ENCODE measurements at places on chromosomes 6 and 20.

DNA sequence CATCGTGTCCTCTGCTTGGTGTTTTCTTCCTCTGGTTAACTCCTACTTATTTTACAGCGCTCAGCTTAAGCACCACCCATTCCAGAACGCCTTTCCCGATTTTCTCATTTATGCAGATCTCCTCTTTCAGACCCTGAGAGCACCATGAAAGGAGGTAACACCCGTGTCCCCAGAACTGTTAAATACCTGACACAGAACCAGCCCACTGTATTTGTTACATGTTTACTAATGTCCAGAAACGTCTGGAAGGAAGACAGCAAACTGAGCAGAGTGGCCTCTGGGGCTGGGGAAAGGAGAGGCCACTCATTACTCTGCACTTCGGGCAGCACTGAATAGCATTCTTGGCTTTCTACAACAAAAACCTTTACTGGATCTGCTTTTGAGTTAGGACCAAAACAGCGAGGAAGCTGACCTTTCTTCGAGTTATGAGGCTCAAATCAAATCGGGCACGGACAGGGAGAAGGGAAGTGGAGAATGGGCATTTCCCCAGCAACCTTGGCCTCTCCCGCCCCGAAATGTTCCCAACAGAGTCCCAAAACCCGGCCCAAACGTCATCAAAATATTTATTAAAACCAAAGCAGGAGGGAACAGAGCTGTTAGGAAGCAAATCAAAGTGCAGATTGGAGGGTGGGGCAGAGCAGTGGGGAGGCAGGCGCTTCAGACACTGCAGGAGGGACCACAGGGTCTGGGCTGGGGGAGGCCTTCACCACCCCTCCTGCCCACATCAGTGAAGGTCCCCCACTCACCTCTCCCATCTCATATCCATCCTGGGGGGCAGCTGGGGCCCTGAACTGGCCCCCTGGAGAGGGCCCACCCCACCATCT is 1.1 kb upstream of the NECAB3 start:
- DNase-seq, result no peak

GRCh38 chr20:52268184-52268749 is 76.7 kb upstream of the ZFP64 start:
- no peak for DNase-seq

- DNase-seq, result no peak
These were observed 3.4 kb downstream of the UBE3D start for GRCh38 chr6:83062225-83062624.

- no peak for DNase-seq
These were observed 246.7 kb downstream of the CD109 start for GRCh38 chr6:73942592-73943186.

DNA sequence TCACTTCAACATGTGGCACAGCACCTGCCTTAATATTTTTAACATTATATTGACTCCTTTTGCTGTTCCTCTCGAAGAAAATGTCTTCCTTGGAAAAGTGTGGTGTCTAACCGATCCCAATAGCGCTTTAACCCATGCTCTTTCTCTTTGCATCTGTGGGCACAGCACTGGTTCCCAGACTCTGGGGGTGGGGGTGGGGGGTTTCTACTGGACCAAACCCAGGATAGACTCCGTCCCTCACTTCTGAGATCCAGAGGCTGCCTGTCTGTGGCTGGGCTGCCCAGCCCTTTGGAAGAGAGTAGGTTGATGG is 3.9 kb upstream of the ZNF292 start:
- no peak for DNase-seq

GRCh38 chr6:109690373-109690736 is 647 bp downstream of the AK9 start:
- peak; percentile 43 for DNase-seq

DNA sequence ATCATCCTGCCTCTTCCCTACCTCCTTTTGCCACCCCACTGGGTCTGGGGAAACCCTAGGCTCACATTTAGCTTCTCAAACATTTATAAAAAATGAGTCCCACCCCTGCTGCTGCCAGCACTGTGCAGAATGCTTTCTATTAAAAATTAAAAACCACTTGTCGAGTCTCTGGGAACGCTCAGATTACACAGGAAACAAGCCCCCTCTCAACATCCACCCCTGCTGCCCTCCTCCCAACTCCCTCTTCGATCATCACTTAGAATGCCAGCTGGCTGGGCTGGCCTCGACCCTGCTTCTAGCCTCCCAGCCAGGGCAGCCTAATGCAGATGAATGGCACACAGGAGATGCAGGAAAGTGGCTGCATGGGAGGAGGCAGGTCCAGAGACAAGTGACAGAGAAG is 75.8 kb downstream of the CDH22 start:
- DNase-seq, result no peak

DNA sequence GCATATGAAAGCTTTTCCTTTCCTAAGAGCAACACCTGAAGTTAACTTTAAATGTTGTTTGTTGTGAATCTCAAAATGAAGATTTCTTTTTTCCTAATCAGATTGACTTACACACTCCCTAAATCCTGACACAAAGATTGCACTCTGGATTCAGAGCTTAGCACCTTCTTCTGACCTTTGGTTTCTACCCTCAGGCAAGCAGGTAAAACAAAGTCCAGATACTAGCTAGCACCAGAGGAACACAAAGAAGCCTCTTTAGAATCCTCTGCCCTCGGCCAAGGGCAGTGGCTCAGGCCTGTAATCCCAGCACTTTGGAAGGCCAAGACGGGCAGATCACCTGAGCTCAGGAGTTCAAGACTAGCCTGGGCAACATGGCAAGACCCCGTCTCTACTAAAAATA is 14.5 kb downstream of the SERAC1 start:
- DNase-seq, result no peak

DNA sequence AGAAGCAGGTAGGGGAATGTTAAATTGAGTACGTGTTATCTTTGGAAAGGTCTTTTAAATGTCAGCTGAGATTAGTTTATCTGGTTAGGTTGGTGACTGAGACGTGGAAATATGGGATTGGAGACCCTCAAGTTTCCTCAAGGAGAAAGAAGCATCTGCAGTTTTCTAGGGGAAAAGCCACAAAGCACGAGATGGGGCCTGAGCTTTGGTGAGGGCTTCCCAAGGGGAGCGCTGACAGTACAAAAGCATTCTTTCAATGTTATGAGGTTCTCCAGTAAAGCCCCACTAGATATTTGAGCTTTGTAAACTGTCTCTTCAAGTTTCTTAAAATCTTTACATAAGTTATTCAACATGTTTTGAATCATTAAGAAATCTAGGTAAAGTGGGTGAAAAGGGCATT is 19.6 kb upstream of the HS3ST5 start:
- no peak for DNase-seq

DNA sequence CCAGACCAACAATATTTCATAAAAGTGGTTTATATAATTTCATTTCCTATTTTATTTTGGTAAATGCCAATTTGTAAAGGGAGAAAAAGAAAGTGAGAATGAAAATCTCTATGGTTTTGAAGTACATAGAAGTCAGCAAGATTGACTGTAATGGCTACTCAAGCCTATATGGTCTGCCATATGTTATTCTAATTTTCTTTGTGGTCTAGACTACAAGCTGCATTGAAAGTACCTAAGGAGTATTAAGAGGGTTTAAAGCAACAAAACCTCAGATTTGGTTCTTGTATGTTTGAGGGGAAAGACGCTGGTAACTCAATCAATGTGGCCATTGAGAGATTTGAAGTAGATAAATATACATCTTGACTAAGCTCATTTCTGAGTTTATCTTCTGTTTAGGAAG is 193.5 kb upstream of the EYA4 start:
- no peak for DNase-seq

GRCh38 chr6:9745966-9746365 is 668.9 kb downstream of the TFAP2A start:
- DNase-seq, result no peak

- DNase-seq, result no peak
These were observed 88.1 kb downstream of the YTHDF1 start for GRCh38 chr20:63127700-63128364.

GRCh38 chr6:55664591-55665587 is 85.9 kb upstream of the HMGCLL1 start:
- DNase-seq, result no peak

- DNase-seq, result no peak
These were observed 38.7 kb upstream of the CST5 start for GRCh38 chr20:23918101-23918862.

DNA sequence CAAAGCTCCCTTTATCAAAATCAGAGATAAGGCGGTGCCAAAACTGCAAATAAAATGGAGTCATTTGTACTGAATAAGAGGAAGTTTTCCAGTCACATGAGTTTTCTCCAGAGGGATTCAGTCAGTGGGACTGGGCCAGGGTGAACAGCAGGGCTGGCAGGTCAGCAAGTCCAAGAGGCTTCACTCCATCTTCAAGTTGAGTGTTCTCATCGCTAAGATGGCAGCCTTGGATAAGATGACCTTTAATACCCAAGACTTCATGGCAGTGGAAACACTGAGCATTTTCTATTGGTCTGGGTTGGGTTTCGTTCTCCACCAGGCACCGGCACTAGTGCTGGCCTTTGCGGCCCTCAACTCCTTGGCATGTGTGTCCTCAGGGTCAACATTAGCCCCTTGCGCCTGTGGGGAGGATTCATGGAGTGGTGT is 29.3 kb upstream of the IGF2R start:
- no peak for DNase-seq

DNA sequence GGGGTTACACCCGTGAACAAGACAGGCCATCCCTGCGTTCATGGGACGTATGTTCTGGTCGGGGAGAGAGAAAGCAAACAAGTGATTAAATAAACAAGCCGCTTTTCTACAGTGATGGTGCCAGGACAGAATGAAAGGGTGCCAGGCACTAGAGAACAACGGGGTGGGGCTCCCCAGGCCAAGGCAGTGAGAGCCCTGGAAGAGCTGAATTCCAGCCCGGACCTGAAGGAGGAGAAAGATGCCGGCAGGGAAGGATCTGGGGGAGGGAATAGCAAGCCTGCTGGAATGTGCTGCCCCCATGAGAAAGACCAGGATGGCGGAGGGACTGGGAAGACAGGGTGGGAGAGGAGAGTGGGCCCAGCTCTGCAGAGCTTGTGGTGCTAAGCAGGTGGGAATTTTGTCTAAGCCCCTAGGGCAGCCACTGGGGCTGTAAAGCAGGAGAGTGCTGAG is 7.5 kb downstream of the SNAI1 start:
- no peak for DNase-seq

DNA sequence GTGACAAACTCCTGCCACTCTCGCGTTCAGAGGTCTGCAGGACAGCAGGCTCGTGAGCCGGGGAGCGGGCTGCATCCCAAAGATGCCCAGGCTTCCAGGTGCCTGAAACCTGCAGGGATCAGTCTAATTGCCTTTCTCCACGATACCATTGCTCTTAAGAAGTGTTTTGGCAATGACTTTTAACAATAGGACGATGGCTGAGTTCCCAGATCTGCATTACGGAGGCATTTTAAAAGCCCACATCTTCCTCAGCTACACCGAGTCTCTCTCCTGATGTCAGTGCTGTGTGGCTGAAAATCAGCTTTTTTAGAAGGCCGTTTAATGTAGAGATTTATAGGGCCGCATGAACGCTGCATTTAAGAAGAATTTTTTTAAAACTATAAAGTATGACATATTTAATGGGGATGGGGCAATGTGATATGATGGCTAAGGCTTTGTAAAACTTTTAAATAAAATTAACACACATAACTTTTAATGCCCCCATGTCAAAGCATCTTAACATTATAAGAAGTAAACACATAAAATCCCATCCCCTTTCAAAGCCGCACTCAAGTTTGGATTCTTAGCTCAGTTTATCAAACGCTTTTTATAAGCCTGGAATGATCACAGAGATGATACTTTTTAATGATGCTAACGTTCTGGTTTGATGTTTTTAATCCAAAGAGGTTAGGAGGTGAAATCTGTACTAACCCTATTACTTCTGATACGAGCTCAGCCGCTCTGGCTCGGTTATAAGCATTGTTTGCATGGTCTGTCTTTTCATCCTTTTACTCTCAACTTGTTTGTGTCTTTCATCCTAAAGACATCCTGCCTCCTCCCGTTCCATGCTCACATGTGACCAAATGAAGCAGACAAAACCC is 386.0 kb downstream of the SMOC2 start:
- no peak for DNase-seq

GRCh38 chr6:103769431-103769830 is 1090.3 kb downstream of the HACE1 start:
- DNase-seq, result no peak

DNA sequence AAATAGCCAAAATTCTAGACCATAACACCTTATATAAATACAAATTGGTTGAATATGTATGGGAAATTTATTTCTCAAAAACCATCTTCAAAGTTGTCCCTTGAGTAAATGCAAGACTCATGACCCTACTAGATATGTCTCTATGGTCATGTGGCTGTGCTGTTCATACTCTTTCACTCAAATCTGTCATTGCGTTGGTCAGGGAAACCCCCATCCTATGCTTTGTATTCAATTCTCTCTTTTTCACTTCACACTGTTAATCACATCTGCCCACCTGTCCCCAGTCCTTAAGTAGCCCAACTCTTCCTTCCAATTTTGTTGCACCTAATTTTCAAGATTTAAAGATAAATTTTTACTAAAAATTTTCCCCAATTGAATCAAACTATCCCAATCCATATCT is 51.0 kb downstream of the RPS12 start:
- no peak for DNase-seq

DNA sequence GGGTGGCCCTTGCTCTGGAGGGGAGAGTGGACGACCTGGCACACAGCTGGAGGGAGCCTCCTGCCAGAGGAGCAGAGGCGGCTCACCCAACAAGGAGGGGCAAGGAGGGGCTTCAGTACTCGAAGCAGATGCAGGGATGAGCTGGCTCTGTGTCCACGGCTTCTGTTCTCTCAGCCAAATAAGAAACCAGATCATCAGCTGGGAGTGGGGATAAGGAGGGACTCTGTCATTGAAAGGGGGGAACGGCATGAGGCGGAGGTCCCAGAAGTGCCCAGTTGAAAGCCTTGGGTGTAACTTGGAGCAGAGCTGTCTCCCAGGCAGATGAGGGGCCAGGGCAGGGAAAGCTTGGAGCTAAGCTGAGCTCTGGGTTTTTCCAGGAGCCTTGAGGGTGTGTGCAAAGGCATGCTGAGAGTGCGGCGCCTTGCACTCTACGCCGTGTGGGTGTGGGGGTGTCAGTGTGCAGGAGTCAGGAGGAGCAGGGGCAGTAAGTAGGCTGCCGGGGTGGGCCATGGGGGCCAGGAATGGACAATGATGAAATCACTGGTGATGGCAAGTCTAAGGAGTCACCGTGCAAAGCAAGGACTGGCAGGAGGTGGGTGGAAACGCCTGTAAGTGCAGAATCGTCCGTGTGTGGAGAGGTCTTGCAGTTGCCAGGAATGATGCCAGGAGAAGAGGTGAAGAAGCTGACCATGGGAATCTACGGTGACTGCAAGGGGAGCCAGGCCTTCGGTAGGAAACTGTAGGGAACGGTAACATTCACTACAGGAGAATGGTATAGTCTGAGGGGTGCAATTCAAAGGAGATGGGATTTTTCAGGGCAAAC is 85.4 kb upstream of the FOXQ1 start:
- DNase-seq, result no peak
